BJ (cell line): ENCODE measurements at places on chromosomes 2 and 18. TPM values are rescaled to one million over a fixed set of nuclear protein-coding genes. Genes with fewer than 3 reads are reported as not detected.

The FEZ2 gene
- polyA plus RNA-seq: 38.3 and 90.0 TPM in 2 replicates

The FHL2 gene
- 472 and 546 TPM in 2 replicates for polyA plus RNA-seq

DNA sequence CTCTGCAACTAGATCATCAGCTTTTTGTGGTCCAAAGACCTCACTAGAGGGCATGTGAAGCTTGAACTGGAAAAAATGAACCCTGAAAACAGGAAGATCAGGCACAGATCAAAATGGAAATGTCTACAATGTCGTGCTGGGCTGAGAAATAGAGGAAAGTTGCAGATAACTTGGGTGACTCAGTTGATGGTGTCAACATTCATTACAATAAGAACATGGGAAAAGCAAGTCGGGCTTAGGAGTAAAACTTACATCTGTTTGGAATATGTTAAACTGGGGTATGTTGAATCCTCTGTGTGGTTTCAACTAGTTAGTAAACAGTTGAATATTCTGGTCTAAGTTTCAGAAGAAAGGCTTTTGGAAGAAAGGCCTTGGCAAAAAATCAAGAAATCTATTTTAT is 940.4 kb downstream of the ERBB4 start:
- DNase-seq: no peak

DNA sequence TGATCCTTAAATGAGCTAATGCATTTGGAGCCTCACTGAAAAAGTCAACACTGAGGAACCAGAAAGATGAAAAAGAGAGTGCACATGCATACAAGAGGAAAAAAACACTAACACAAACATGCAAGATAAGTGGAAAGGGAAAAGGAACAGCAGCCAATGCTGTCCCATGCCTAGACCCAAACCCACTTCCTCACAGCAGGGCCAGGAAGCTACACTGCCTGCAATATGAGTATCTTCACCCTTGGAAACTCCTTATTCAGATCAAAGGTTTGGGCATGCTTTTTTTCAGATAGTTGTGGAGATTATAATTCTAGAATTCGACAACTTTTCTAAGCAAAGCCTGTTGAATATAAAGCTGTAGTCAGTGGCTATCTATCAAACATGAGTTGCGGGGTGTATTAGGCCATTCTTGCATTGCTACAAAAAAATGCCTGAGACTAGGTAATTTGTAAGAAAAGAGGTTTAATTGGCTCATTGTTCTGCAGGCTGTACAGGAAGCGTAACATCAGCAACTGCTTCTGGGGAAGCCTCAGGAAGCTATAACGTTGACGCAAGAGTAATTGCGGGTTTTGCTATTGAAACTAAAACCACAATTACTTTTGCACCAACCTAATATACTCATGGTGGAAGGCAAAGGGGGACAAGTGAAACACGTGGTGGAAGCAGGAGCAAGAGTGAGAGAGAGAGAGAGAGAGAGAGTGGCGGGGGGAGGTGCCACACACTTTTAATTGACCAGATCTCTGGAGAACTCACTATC is 138.2 kb downstream of the MBD2 start:
- no peak for DNase-seq

DNA sequence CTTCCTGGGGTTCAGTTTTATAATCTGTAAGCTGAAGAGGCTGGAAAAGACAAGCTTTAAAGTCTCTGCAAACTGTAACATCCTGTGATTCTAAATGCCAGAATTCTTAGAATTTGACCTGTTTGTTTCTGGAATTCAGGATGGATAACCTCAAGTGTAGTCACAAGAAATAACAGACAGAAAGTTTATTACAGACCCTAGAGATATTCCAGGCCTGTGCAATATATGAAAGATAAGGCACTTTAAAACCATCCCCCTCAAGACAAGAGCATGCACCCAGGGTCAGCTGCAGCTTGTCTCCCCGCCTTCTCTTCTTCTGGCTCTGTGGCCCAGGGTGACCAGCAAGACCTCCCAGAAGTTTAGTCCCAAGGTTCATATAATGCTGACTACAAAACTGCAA is 298.7 kb upstream of the ACVR2A start:
- DNase-seq: no peak
